ENCODE measurements at places on chromosomes 7 and 10. TPM values are rescaled to one million over a fixed set of nuclear protein-coding genes. Genes with fewer than 3 reads are reported as not detected.
A peak's percentile ranks its signal among the peaks of the same experiment; 100 is the strongest.

Gene CH25H
- 1.1 TPM for total RNA-seq

Gene TMEM209
- total RNA-seq = 13.8 TPM

Gene POLR2J
- 67.9 TPM for total RNA-seq

Gene GPRIN2
- total RNA-seq = not detected

Gene MYO1G
- total RNA-seq = not detected

Gene THSD7A
- 0.58 TPM for total RNA-seq

Gene CDHR3
- total RNA-seq = not detected

Gene LIPK
- total RNA-seq = not detected

Gene GPR146
- total RNA-seq = 25.2 TPM

Gene BTBD16
- not detected for total RNA-seq

DNA sequence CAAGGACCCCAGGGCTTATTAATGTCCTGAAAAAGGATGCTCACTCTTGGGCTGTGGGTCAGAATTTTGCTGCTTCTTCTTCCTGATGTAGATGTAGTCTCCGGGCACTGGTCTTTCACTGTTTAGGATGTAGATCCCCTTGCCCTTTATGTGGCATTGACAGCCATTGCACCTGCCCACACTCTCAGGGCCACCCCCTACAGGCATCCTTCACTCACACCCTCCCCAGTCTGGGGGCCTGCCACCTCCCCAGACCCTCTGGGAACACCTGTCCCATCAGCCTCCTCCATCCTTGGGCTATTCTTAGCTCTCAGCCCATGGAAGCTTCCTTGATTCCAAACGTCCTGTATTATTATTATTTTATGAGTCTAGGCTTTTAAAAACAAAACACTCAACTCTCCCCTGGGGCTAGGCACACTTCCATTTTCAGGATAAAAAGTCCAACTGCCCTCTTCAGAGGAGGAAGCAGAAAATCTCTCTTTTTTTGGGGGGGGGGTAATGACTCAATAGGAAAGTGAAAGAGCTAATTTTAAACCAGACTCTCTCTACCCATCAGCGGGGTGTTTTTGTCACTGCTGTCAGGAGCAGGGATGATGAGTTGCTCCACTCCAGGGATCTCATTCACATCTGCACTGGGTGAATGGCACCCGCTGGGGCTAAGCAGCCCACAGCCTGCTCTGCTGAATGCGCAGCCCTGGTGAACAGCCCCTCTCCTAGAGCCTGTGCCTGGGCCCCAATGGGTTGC is 11.5 kb upstream of the KLRG2 start:
- H3K4me3 ChIP-seq = no peak overlapping the region
- no peaks in the 10 kb centered on the region for H3K36me3 ChIP-seq
- H3K27ac ChIP-seq = no peak overlapping the region

- no peaks in the 10 kb centered on the region for H3K36me3 ChIP-seq
- no peak overlapping the region for H3K27ac ChIP-seq
- DNase-seq = no peak
Measured at GRCh38 chr7:113819474-113819873, 99.3 kb downstream of the PPP1R3A start.

DNA sequence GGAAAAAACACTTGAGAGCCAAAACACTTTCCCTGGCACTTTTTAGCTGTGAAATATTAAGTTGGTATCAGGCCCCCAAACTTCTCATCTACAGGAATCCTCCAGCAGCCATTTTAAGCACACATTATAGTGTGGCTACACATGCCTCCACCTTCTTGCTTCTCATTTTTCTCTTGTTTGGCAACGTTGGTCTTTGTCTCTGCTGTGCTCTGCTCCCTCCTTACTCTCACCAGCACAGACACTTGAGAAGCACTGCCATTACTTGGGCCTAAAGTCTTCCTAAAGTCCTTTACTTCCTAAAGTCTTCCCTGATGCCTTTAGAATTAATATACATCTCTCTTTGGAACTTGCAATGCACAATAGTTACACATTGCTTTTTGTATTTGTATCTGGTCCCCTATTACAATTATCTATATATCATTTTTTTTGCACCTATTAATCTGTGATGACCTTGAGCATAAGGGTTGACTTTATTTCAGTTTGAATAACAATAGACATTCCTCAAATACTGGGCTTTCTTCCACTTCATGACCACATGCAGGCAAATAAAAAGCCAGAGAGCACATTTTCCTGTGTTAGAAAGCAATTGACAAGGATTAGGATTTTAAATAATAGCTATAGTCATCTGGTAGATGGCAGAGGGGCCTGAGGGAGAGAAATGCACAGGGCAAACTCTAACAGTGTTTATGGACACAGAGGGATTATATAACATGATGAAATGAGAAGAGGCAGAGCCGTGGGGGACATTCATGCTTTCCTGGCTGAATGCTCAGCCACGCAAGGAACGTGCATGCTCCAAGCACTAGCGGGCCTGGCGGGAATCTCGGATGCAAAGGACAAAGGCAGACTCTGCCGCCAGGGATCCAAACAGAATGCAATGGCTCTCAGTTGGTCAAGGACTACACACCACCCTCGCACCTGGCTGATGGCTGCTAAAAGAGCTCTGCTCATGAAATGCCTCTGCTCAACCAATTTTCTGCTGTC is 99.3 kb downstream of the CDC14C start:
- no peak overlapping the region for H3K27ac ChIP-seq
- no peaks in the 10 kb centered on the region for H3K27me3 ChIP-seq
- H3K36me3 ChIP-seq = no peaks in the 10 kb centered on the region
- no peaks in the 10 kb centered on the region for H3K4me1 ChIP-seq
- H3K4me3 ChIP-seq = no peak overlapping the region

DNA sequence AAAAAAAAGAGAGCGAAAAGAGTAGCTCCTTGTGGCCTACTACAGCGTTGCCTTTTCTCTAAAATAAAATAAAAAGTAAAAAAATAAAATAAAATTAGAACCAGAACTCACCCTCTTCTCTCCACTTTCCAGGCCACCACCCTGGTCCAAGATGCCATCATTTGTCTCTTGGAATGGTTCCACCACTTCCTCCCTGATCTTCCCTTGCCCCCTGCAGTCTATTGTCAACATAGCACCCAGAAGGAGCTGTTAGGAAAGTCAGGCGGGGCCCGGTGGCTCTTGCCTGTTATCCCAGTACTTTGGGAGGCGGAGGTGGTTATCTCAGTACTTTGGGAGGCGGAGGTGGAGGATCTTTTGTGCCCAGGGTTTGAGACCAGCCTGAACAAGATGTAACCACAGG is 7.6 kb upstream of the GRID2IP start:
- no peaks in the 10 kb centered on the region for H3K36me3 ChIP-seq
- H3K4me1 ChIP-seq = no peaks in the 10 kb centered on the region
- no peak overlapping the region for H3K4me3 ChIP-seq
- H3K27ac ChIP-seq = no peak overlapping the region
- no peaks in the 10 kb centered on the region for H3K27me3 ChIP-seq

- no peaks in the 10 kb centered on the region for H3K4me1 ChIP-seq
- no peaks in the 10 kb centered on the region for H3K27me3 ChIP-seq
- no peak for DNase-seq
- H3K27ac ChIP-seq = no peak overlapping the region
- H3K4me3 ChIP-seq = no peak overlapping the region
Measured at GRCh38 chr7:47031786-47032535, 550.0 kb downstream of the TNS3 start.

- DNase-seq = no peak
- peak overlapping the region; percentile 48 for H3K4me3 ChIP-seq
- no peaks in the 10 kb centered on the region for H3K4me1 ChIP-seq
Measured at GRCh38 chr7:20798694-20799121, 12.0 kb upstream of the SP8 start.

DNA sequence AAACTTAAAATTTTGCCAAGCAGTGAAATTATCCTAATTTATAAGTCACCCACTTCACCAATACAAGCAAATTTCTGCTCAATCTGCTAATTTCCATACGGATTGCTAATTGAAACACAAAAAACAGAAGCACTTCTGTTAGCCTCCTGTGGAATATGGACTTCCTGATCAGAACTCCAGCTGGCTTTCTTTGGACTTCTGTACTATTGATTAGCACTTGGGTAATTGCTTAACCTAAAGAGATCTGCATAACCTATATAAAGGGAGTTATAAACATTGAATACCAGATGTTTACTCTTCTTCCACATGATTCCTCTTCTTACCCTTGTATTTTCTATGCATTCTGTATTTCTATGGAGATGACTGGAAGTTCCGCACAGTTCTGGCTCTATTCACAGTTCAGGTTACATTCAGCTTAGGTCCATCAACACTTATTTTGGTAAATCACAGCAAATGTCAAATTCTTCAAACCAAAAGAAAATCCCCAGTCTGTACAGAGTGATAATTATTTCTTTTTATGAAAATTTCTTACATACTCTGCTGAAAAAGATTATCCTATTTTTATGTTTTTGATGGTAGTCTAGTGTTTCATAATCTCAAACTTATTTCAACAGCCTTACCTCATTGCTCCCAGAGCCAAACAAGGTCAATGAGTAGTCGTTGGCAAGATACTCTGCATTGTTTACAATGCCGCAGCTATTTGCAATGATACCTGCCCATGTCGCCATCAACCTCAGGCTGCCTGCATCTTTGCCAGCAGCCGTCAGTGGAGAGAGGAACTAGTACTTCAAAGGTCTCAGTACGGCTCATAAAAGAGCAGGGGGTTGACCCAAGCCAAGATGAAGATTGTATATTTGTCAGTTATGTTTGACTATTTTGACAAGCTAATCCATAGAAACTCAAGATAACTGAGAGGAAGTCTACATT is 225.6 kb downstream of the AHR start:
- no peaks in the 10 kb centered on the region for H3K36me3 ChIP-seq
- DNase-seq = no peak
- no peaks in the 10 kb centered on the region for H3K27me3 ChIP-seq

- no peaks in the 10 kb centered on the region for H3K27me3 ChIP-seq
- peaks cover 15% of the 10 kb centered on the region for H3K4me1 ChIP-seq
- DNase-seq = peak; percentile 42
Measured at GRCh38 chr10:124539935-124540641, 78.5 kb downstream of the LHPP start.

GRCh38 chr10:89475125-89475524 is 60.3 kb downstream of the SLC16A12 start:
- H3K27ac ChIP-seq = peak overlapping the region; percentile 62
- H3K27me3 ChIP-seq = no peaks in the 10 kb centered on the region
- peaks cover 39% of the 10 kb centered on the region for H3K4me1 ChIP-seq

DNA sequence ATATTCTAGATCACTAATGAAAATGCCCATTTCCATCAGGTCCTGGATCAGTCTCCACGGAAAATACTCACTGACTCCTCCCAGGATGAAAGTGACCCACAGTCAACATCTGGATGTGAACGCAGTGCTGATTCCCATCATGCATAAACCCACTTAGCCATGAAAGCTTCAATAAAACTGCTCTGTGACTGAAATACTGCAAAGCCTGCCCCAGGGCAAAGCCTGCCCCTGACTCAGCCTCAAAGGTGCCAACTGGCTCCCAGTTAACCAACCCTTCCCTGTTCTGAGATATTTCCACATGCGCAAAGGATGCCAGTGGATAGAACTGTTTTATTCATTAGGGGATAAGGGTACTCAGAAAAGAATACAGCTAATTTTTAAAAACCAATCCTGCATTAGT is 24.0 kb downstream of the OSBPL3 start:
- no peak overlapping the region for H3K4me3 ChIP-seq
- no peaks in the 10 kb centered on the region for H3K27me3 ChIP-seq
- H3K27ac ChIP-seq = no peak overlapping the region
- no peaks in the 10 kb centered on the region for H3K4me1 ChIP-seq

DNA sequence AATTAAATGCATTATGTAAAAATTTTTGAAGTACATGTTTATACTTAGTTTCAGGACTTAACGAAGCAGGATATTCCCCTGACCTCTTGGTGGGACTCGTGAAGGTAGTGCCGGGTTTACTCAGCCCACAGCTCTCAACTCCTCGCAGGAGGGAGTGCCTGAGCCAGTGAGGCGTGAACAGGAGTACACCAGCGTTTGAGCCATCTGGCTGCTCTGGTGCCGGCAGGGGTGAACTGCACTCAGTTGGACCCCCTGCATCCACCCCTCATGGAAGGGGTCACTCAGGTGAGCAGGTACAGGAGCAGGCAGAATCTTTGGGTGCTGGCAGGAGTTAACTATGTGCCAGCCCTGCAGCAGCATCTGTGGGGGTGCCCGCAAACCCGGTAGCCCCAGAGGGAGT is 625.1 kb upstream of the PCDH15 start:
- no peak for DNase-seq
- H3K4me3 ChIP-seq = no peak overlapping the region
- H3K36me3 ChIP-seq = no peaks in the 10 kb centered on the region
- H3K4me1 ChIP-seq = no peaks in the 10 kb centered on the region
- no peaks in the 10 kb centered on the region for H3K27me3 ChIP-seq
- H3K27ac ChIP-seq = no peak overlapping the region

- H3K36me3 ChIP-seq = peaks cover 39% of the 10 kb centered on the region
- DNase-seq = no peak
- no peak overlapping the region for H3K27ac ChIP-seq
- H3K4me3 ChIP-seq = no peak overlapping the region
Measured at GRCh38 chr10:121921238-121921931, 6.4 kb downstream of the ATE1 start.

GRCh38 chr7:101545441-101546190 is 83.5 kb downstream of the MYL10 start:
- no peak for DNase-seq
- no peak overlapping the region for H3K4me3 ChIP-seq
- no peaks in the 10 kb centered on the region for H3K36me3 ChIP-seq
- H3K27me3 ChIP-seq = no peaks in the 10 kb centered on the region
- no peaks in the 10 kb centered on the region for H3K4me1 ChIP-seq

DNA sequence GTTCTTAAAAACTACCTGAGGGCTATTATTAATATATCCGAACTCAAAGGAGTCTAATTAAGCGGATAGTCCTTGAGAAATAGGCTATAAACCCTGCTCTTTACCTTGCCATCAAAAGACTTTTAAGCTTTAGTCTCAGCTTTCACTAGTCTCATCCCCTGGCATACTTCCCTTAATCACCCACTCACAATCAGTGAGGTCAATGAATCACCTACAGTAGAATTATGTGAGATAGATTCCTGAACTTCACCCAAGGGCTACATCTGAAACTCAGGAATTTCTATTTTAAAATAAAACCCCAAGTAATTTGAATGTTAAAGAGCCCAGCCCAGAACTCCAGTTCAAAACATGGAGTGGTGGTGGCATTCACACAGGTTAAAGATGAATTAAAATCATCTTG is 108.7 kb downstream of the ETV1 start:
- no peaks in the 10 kb centered on the region for H3K4me1 ChIP-seq
- H3K36me3 ChIP-seq = no peaks in the 10 kb centered on the region
- no peaks in the 10 kb centered on the region for H3K27me3 ChIP-seq
- H3K4me3 ChIP-seq = no peak overlapping the region
- no peak for DNase-seq

Measured in gastrocnemius medialis (tissue), 4 donors.